ENCODE measurements at places on chromosomes 16 and 17.

DNA sequence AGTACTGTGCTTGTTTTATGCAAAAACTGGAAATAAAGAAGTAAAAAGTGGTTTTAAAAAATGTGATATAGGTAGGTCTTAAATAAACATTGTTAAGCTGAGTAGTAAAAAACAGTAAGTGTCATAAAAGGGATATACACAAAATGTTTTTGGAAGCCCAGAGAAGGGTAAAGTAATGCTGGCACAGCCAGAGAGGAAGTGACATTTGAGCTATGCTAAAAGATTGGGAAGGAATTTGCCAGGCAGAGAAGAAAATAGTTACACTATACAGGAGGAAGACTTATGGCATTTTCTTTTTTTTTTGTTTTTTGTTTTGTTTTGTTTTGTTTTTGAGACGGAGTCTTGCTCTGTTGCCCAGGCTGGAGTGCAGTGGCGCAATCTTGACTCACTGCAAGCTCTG, 40.8 kb upstream of the TAOK1 start:
- H3K4me3 ChIP-seq = no peak overlapping the region
- no peaks in the 10 kb centered on the region for H3K36me3 ChIP-seq
- no peak overlapping the region for H3K27ac ChIP-seq
- H3K27me3 ChIP-seq = no peaks in the 10 kb centered on the region

- H3K36me3 ChIP-seq = no peaks in the 10 kb centered on the region
- no peak overlapping the region for H3K4me3 ChIP-seq
- DNase-seq = no peak
- H3K4me1 ChIP-seq = peaks cover 33% of the 10 kb centered on the region
- no peaks in the 10 kb centered on the region for H3K27me3 ChIP-seq
Observed at GRCh38 chr17:73548620-73549311, 95.5 kb downstream of the SDK2 start.

DNA sequence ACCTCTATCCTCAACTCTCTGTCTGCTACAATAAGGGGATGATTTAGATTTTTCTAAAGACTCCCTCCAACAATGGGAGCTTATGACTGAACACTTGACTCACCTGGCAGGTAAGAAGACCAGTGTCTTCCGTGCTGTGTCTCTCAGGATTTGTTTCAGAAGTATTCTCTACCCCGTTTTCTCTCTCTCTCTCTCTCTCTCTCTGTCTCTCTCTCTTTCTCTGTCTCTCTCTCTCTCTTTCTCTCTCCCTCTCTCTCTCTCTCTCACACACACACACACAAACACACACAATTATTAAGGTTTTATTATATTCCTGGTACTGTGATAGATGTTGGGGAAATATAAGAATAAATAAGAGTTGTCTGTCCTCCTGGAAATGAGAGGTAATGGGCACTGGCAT, 263.9 kb downstream of the TOX3 start:
- peaks cover 7% of the 10 kb centered on the region for H3K4me1 ChIP-seq
- no peak for DNase-seq
- H3K36me3 ChIP-seq = no peaks in the 10 kb centered on the region
- no peak overlapping the region for H3K4me3 ChIP-seq
- no peak overlapping the region for H3K27ac ChIP-seq
- peaks cover 50% of the 10 kb centered on the region for H3K27me3 ChIP-seq

- no peak for DNase-seq
- H3K36me3 ChIP-seq = peaks cover 12% of the 10 kb centered on the region
- H3K4me3 ChIP-seq = peak overlapping the region; percentile 48
- H3K4me1 ChIP-seq = peaks cover 11% of the 10 kb centered on the region
- peak overlapping the region; percentile 19 for H3K27ac ChIP-seq
- no peaks in the 10 kb centered on the region for H3K27me3 ChIP-seq
Observed at GRCh38 chr16:2925951-2926649, 14.4 kb downstream of the FLYWCH1 start.

DNA sequence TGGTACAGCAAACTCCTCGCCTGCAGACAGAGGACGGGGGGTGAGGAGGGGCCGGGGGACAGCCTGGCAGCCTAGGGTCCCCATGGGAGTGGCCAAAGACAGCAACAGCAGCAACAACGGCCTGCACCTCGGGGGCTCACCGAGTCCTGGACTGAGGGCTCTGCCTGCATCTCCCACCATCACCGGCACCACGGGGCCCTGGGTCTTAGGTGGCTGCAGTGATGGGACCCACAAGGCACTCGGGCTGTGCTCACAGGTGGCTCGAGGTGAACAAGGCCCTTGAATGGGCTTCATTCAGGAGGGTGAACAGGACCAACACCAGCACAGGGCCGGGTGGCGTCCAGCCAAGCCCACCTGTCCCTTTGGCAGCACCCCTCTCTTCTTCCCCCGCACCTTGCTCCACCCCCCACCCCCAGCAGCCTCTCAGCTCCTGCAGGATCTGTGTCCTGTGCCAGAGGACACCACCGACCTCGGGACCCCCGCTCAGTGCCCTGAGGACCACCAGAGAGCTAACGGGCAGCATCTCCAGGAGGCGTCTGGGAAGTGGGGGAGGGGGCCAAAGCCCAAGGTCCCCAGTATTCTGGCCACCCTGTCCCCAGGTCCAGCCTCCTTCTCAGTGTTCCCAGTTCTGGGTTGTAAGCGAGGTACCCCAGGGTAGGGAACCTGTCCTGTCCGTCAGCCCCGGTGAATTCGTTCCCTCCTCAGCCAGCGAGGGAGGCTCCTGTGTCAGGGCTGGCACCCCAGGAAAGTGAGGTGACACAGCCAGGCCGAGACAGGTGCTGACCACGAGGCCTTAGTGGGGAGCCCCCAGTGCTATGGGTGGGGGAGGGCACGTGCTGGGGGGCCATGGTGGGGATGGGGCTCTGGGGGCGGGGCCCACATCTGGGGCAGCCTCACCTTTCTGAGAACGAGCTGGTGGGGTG, 94.3 kb downstream of the TBC1D16 start:
- no peak for DNase-seq
- peaks cover 3% of the 10 kb centered on the region for H3K4me1 ChIP-seq
- no peaks in the 10 kb centered on the region for H3K27me3 ChIP-seq
- peaks cover 24% of the 10 kb centered on the region for H3K36me3 ChIP-seq

DNA sequence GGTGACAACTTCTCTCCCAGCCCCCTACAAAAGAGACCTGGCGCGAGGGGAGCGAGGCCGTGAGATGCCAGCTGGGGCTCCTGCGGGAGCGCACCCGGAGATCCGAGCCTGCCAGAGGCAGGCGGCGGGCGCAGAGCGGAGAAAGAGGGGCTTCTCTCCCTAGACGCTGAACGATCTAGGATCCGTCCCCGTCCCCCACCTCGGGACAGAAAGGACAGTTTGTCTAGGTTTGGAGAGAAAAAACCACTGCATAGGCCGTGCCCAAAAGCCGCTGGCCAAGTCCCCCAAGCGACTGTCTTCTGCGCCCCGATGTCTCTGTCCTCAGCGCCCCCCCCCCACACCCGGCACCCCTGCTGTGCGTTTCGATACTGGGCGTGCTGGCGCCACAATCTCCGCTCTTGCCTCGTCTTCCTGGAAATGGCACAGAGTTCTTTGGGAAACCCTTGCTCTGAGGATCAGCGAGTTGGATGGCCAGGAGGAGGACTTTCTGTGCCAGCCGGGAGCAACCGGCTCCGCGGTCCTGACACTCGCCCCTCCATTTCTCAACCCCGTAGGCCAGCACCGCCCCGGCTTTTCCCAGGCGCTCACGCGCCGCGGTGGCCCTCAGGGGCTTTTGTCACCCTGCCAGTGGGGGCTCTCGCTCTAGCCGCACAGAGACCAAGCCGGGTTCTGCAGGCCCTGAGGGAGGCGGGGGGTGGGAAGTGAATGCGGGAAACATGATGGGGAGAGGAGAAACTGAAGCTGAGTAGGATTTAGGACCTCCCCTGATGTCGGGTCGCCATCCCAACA, 1.0 kb downstream of the SSTR2 start:
- no peak overlapping the region for H3K27ac ChIP-seq
- DNase-seq = no peak
- peak overlapping the region; percentile 73 for H3K4me3 ChIP-seq
- H3K4me1 ChIP-seq = peaks cover 19% of the 10 kb centered on the region

GRCh38 chr17:39139161-39139511, 12.3 kb downstream of the PLXDC1 start:
- H3K4me3 ChIP-seq = no peak overlapping the region
- H3K27me3 ChIP-seq = no peaks in the 10 kb centered on the region
- peaks cover 2% of the 10 kb centered on the region for H3K36me3 ChIP-seq

DNA sequence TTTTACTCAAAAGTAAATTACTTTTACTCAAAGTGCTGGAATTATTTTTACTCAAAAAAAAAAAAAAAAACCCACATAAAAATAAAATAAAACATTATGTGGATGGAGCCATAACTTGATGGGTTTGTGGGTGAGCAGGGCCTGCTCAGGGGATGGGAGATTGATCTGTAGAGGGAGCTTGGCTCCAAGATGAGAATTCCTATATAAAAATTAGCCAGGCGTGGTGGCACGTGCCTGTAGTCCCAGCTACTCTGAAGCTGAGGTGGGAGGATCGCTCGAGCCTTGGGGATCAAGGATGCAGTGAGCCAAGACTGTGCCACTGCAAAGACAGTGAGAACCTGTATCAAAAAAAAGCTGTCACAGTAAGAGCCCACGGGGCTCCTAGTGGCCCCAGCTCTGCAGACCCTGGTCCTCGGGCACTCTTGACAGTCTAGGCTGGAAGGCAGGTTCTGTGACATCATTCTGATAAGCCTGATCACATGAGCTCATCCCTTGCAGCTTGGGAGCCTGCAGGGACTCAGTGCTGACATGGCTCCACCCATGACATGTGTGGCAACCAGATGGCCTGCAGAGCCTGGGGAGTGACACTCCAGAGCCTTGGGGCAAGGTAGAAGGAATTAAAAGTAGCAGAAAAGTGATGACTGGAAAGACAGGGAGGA, 42.5 kb downstream of the ST3GAL2 start:
- no peak for DNase-seq
- H3K27me3 ChIP-seq = no peaks in the 10 kb centered on the region
- no peaks in the 10 kb centered on the region for H3K4me1 ChIP-seq
- peaks cover 3% of the 10 kb centered on the region for H3K36me3 ChIP-seq
- no peak overlapping the region for H3K4me3 ChIP-seq

GRCh38 chr17:9367156-9367555, 208.5 kb downstream of the STX8 start:
- no peak overlapping the region for H3K4me3 ChIP-seq
- peaks cover 15% of the 10 kb centered on the region for H3K4me1 ChIP-seq
- H3K27ac ChIP-seq = no peak overlapping the region
- no peaks in the 10 kb centered on the region for H3K27me3 ChIP-seq
- DNase-seq = no peak

DNA sequence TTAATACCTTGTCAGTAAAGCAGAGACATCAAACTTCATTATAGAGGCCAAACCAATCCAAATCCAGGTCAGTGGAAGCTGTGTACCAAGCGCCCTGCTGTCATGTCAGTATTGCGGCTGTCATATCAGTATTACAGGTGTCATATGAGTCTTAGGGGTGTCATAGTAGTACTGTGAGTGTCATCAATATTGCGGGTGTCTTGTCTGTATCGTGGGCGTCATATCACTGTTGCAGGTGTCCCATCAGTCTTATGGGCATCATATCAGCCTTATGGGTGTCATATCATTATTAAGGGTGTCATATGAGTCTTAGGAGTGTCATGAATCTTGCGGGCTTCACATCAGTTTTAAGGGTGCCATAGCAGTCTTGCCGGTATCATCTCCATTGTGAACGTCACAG, 6.0 kb upstream of the PRDM7 start:
- no peak overlapping the region for H3K27ac ChIP-seq
- peaks cover 36% of the 10 kb centered on the region for H3K27me3 ChIP-seq
- no peaks in the 10 kb centered on the region for H3K36me3 ChIP-seq
- peak overlapping the region; percentile 71 for H3K4me3 ChIP-seq
- DNase-seq = no peak

DNA sequence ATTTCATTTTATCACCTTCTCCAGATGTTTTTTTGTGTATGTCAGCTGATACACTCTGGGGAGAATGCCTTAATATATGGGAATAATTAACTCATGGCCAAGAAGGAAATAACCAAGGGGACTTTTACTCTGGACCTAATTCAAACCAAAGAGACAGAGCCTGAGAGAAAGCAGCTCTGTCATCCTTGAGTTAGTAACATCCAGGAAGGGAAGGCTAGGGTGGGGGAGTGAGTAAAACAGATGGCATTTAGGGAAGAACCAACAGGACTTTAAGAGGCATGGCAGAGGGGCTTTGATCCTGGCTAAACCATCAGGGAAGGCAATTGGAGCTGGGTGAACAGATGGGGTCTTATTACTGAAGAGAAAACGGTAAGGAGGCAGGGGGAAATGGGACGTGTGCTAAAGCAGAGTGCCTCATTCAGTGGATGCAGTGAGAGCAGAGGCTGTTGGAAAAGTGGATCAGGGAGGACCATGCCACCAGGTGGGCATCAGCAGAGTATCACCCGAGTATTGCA, 2.5 kb upstream of the SMPD3 start:
- H3K36me3 ChIP-seq = no peaks in the 10 kb centered on the region
- H3K4me1 ChIP-seq = peaks cover 14% of the 10 kb centered on the region
- peaks cover 22% of the 10 kb centered on the region for H3K27me3 ChIP-seq
- no peak overlapping the region for H3K4me3 ChIP-seq
- no peak overlapping the region for H3K27ac ChIP-seq
- DNase-seq = no peak

- no peaks in the 10 kb centered on the region for H3K27me3 ChIP-seq
- no peak overlapping the region for H3K27ac ChIP-seq
- no peaks in the 10 kb centered on the region for H3K36me3 ChIP-seq
- peaks cover 10% of the 10 kb centered on the region for H3K4me1 ChIP-seq
Observed at GRCh38 chr17:13182854-13183253, 165.0 kb upstream of the ELAC2 start.

All from mesothelial cell of epicardium (in vitro differentiated cells).